ENCODE measurements at places on chromosomes 2 and 18.

GRCh38 chr2:236968101-236968879, 117.4 kb upstream of the COPS8 start:
- no peak for DNase-seq

GRCh38 chr2:237649541-237650454, 22.4 kb downstream of the LRRFIP1 start:
- no peak for DNase-seq

- no peak for DNase-seq
Measured at GRCh38 chr2:143726151-143726845, 597.1 kb downstream of the ARHGAP15 start.

DNA sequence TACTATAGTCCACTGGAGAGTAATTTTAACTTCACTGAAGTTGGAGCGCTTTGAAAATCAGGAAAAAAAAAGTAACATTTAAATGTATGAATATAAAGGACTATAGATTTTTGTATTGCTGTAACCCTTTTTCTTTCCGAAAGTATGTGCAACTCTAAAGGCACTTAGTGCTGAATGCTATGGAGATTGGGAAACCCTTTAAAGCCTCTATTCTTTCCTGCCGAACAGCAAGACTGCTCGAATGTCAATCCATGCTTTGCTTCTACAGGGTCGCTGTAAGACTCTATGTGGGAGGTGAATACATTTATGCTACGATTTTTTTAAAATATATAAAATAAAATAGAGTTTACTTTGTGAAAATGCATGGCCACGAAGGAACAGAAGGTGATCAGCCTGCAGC, 825 bp downstream of the GRB14 start:
- no peak for DNase-seq

- peak; percentile 18 for DNase-seq
Measured at GRCh38 chr2:190698895-190699294, 50.0 kb downstream of the NAB1 start.

GRCh38 chr2:241126771-241127202, 22.5 kb downstream of the PASK start:
- no peak for DNase-seq

- no peak for DNase-seq
Measured at GRCh38 chr2:190202018-190202417, 117.6 kb downstream of the HIBCH start.

DNA sequence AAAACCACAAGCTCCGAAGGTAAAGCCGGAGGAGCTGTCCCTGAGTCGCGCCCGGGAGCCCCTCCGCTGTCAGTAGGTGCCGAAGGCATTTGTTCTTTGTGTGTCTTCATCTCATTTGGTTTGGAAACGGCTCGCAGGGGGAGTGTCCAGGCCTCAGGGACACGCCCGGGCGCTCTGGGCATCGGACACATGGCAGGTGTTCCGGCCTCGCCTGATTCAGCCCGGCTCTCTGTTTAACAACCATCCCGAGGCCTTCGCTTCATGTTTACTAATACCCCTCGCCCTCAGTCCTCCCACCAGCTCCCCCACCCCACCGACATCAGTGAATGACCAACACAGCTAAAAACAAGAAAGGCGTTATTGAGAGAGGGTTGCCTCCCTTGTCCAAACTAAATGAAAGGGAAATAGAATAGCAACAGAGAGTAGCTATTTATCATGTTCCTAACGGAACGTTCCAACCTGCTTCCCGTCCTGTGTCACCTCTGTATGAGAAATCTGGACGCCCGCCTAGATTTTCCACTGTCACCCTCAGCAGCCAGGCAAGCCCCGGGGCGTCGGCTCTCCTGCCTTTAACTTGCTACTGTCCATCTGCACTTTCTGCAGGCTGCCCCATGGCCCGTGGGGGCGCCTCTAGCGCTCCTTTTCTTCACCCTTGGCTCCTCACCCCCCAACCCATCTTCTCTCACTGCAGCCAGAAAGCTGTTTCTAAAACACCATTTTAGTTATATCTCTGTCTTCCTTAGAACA, 73.9 kb downstream of the MYCN start:
- peak; percentile 54 for DNase-seq

DNA sequence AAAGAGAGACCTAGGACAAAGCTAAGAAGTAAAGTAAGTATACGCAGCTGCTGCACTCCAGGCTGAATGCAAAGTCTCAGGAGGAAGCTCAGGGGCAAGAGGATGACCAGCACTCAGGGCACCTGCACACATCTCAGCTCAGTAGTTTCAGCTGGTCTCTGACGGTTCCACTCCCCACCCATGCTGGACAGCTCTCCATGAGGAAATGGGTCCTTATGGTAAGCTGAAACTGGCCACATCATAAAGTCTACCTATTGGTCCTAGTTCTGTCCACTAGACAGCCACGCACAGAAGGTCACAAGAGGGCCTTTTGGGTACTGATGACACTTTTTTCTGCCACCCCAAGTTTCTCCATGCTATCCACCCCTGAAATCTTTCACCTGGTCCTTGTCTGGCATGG, 215.3 kb downstream of the TTC32 start:
- DNase-seq = no peak

DNA sequence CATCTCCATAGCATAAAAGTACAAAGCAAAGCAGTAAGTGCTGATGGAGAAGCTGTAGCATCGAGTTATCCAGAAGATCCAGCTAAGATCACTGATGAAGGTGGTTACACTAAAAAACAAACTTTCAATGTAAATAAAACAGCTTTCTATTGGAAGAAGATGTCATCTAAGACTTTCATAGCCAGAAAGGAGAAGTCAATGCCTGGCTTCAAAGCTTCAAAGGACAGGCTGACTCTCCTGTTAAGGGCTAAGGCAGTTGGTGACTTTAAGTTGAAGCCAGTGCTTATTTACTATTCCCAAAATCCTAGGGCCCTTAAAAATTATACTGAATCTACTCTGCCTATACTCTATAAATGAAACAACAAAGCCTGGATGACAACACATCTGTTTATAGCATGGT, 44.0 kb downstream of the METTL8 start:
- DNase-seq = no peak

DNA sequence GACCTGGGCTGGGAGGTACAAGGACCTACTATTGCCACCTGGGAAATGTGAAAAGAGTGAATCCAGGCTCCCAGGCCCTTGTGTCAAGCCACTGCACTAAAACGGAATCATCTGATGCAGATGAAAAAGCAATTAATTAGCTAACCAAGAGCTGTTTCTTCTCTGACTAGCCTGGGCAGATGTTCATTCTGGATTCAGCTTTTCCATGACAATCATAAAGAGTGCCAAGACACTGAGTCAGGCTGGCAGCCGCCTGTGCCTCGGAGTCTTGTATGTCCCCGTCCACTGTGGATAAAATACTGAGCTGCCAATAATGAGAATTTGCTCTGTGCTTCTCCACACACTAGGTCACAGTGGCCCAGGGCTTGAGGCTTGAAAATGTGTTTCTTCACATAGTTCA, 21.7 kb upstream of the LCLAT1 start:
- no peak for DNase-seq

- DNase-seq = no peak
Measured at GRCh38 chr2:10385933-10386773, 62.0 kb downstream of the ODC1 start.

DNA sequence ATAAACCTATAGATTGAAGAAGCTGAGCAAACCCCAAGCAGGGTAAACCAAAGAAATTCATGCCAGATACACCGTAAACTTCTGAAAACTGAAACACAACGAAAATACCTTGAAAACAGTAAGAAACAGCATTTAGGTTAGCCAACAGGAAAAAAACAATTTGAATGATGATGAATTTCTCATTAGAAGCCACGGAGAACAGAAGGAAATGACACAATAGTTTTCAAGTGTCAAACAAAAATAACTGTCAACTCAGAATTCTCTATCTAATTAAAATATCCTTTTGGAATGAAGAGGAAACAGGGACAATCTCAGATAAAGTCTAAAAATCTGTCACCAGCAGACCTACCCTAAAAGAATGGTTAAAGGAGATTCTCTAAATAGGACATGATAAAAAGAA, 37.3 kb upstream of the MALL start:
- no peak for DNase-seq

DNA sequence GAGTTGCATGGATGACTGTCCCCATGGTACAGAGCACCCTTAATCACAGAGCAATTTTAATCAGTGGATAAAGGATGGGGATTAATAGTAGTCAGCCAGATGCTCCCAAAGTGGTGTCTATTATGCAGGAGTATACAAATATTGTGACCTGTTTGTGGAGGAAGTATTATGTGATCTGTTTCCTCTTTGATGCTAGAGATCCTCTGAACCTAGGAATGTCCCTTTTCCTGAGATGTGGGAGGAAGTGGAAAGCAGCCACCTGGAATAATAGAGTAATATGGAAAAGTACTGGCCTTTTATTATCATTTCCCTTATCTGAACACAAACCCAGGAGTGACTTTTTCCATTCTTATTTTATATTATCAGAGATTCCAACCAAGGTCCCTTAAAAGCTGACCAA, 94.2 kb upstream of the EFEMP1 start:
- DNase-seq = no peak

DNA sequence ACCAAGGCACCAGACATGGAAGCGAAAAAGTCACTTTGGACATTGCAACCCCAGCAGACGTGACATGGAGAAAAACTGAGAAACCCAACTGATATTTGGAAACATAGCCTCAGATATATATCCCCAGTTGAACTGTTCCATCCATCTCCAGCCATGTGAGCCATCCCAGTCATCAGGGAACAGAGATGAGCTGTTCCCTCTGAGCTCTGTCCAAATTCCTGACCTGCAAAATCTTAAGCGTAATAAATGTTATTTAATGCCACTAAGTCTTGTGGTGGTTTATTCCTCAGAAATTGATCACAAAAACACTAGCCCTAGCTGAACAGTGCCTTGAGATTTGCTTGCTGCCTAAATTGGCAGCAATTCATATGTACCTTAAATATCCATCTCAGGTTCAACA, 182.8 kb downstream of the NRP2 start:
- no peak for DNase-seq

- no peak for DNase-seq
Measured at GRCh38 chr2:60794271-60794863, 38.3 kb downstream of the PAPOLG start.

- no peak for DNase-seq
Measured at GRCh38 chr2:14424478-14425390, 207.8 kb upstream of the LRATD1 start.

DNA sequence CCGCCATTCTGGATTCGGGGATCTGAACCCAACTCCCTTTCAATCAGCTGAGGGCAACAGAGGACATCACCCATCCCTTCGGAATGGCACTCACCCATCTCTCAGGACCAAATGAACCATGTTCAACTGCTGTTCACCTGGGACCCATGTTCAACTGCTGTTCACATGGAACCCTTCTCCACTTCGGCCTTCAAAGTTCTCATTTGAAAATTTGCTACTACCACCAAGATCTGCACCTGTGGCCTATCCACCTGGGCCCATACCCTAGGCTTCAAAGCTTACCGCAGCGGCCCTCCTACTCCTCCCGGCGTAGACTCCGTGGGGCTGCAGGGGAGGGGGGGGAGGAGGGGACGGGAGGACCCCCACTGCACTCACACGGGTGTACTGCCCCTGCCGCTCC, 119.2 kb upstream of the ANKRD30BL start:
- no peak for DNase-seq

DNA sequence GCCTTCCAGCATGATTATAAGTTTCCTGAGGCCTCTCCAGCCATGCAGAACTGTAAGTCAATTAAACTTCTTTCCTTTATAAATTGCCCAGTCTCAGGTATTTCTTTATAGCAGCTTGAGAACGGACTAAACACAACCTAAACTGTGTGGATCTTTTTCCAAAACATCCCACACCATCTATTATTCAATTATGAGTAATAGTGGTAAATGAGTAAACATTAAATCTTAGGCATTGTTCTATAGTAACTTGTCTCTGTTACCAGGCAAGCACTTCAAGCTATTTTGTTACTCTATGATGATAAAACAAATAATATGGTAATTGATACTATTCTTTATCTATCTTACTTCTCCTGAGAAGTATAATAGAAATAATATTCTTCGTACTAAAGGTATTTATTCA, 536.9 kb upstream of the CHAC2 start:
- DNase-seq = no peak

DNA sequence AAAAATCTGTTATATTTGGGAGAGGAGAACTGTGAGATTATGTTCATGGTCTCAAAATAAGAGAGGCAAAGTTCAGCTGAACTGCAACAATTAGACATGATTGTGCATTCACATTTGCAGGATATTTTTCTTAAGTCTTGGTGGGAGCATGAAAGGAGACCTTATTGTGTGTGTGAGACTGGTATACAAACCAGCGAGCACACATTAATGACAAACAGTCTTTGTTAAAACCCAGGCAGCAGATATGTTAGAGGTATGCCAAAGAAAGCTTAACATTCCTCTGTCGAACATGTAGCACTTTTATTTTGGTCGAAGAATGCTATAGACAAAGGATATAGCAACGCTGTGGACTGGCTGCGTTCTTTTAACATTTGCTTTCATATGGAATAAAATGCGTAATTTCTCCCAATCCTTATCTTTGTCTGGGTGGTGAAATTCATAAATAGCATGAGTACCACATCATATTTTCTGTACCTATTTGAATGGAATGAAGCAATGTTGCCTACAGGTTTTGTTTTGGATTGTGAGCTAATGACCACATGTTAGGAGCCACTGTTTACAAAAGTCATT, 88.4 kb downstream of the ICOS start:
- DNase-seq = no peak

GRCh38 chr2:63186331-63186730, 135.7 kb downstream of the OTX1 start:
- DNase-seq = no peak

GRCh38 chr2:109136542-109136941, 7.5 kb downstream of the SH3RF3 start:
- DNase-seq = no peak

GRCh38 chr2:134273256-134273983, 19.5 kb downstream of the MGAT5 start:
- DNase-seq = no peak

- DNase-seq = no peak
Measured at GRCh38 chr18:76672627-76673026, 149.7 kb upstream of the ZNF236 start.

DNA sequence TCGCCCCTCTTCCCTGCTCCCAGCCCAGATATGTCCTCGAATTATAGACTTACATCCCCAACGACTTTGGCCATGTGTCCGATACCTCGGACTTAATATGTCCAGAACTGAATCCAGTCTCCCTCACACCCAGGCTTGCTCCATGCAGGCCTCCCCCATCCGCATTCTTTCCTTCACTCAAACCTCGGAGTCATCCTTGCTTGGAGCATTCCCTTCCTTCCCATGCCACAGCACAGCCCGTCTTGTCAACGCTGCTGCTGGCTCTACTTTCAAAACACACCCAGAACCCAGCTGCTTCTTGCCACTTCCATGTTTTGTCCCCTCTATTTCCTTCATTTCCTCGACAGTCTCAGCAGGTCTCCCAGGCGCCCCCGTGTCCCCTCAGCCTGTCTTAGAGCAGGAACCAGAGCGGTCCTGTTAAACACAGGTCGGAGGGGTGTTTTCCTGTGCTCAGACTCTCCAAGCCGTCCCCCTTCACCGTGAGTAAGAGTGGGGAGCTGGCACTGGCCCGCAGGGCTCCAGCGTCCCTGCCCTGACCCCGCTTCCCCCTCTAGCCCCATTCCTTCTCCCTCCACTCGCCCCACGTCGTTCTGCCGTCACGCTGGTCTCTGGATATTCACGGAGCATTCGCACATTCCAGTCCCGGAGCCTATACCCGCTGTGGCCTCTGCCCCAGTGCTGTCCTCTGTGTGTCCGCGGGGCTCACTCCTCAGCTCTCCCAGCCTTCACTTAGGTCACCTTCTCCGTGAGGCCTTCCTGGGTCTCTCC, 54.4 kb downstream of the VAPA start:
- peak; percentile 30 for DNase-seq

- DNase-seq = no peak
Measured at GRCh38 chr2:16473575-16473974, 192.1 kb downstream of the CYRIA start.

All from ELF-1 (cell line).